ENCODE measurements at places on chromosomes 2 and 18.

GRCh38 chr18:51059969-51060368 is 30.0 kb downstream of the SMAD4 start:
- no peak for DNase-seq

DNA sequence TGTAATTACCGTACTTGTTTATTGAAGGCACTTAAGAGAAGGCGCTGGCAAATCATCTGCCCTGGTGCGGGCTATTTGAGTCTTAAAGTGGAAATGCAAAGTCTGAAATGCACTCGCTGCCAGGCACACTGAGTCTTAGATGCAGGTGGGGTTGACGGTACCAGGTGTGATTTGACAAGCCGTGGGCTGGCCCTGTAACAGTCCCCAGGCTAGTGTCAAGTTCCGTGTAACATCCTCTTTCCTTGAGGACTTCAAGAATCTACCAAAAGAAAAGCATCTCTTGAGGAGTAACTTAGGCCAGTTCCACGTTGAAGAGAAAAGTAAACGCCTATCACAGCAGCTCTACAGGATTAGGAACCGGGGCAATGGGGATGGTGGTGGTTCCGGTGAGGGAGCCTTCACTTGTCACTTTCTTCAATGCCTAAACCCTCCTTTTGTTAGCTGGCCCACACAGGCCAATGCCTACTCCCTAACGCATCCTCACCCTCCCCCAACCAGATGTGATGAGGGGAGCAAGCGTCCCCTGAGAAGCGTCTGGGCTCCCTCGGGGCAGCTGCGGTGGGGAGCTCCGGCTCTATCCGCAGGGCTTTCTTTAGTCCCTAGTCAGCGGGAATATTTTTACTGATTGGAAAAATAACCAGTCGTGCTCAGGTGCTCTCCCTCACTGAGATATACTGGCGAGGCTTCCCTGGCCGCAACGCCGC is 1.5 kb upstream of the UGP2 start:
- peak; percentile 29 for DNase-seq

DNA sequence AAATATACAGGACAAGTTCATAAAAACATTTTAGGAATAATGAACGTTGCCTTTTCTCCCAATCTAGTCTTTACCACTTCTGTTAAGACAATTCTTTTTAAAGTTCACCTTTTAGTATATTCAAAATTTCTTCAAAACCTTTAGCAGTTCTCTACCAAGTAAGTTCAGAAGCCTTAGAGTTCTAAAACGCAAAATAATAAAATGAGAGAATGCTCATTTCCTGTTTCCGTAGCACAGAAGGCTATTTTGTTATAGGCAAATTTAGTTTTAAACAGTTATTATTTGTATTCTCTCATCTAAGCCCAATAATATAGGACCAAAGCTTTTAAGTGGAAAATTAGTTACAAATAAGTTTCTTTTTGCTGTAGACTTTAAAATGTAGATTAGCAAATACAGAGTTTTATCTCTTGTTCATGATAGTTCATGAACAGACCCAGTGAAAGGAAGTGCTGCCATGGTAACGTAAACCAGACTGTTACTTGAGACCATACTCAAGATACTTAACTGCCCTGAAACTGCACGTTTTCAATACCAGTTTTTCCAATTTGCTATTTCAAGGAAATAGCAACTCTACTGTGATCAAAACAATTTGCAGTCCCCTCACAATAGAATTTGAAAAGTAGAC is 173.1 kb upstream of the STON1 start:
- DNase-seq = no peak

DNA sequence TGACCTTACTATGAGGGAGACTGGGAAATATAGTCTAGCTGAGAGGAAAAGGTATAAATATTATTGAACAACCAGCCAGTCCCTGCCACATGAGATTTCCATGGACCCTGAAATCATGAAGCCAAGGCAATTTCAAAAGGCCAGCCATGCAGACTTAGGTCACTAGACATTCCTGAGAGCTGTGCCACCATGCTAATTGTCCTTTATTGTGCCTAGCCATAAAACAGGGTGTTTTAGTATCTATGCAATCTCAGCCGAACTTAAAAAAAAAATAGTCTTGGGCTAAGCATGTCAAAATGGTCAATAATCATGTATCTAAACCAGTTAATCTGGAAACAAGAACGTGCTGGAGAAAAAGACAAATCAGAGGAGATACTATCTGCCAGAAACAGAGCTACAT is 269.5 kb downstream of the LNPK start:
- DNase-seq = no peak

DNA sequence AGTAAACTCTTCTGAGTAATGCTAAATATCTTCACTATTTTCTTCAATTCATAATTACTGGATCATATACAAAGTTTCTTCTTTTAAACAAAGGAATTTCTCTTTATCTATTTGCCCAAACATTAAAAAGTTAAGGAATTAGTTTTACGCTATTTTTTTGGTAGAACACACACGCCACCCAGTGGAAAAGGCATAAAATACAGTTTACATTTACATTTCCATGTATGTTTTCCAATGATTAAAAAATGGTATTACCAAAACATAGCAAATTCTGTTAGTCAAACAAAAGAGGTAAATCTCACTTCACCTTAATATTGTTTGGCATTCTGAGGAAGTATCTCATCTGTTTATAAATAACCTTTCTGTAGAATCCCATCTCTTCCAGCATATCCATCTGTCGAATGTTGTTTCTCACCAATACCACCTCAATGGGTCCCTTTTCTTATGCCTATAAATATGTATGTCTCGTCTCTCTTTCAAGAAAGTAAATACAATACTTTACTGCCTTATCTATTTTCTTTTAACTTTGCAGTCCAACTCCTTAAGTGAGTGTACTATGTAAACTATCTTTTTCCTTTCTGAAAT is 7.2 kb downstream of the BOLL start:
- peak; percentile 66 for DNase-seq

GRCh38 chr18:76518123-76518859 is 23.2 kb upstream of the ZNF516 start:
- no peak for DNase-seq

DNA sequence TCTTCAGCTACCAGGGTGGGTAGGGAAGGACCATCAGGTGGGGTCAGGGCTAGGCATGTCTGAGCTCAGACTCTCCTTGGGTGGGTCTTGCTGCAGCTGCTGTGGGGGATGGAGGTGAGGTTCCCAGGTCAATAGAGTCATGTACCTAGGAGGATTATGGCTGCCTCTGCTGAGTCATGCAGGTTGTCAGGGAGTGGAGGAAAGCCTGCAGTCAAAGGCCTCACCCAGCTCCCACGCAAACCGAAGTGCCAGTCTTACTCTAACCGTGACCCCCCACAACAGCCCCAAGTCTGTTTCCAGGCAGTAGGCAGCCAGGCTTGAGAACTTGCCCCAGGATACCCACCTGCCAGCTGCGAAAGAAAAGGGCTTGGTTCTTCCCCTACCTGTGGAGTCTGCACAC is 113.6 kb upstream of the GALNT5 start:
- DNase-seq = no peak

DNA sequence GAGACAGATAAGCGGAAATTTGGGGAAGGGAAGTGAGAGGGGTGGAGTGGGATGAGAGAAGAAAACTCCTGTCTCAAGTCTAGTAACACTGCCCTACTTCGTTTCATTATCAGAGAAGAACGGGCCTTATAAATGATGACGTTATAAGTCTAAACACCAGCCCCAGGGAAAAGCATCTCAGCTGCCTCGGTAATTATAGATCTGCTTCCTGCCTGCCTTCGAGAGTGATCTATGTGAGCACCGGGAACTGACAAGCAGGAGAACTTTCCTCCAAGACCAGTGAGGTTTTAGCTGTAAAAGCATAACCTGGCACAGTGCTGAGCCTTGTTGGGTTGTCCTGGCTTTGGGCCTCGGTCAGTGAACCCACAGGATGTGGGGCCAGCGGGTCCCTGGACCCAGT is 227.9 kb upstream of the SIX2 start:
- DNase-seq = no peak

DNA sequence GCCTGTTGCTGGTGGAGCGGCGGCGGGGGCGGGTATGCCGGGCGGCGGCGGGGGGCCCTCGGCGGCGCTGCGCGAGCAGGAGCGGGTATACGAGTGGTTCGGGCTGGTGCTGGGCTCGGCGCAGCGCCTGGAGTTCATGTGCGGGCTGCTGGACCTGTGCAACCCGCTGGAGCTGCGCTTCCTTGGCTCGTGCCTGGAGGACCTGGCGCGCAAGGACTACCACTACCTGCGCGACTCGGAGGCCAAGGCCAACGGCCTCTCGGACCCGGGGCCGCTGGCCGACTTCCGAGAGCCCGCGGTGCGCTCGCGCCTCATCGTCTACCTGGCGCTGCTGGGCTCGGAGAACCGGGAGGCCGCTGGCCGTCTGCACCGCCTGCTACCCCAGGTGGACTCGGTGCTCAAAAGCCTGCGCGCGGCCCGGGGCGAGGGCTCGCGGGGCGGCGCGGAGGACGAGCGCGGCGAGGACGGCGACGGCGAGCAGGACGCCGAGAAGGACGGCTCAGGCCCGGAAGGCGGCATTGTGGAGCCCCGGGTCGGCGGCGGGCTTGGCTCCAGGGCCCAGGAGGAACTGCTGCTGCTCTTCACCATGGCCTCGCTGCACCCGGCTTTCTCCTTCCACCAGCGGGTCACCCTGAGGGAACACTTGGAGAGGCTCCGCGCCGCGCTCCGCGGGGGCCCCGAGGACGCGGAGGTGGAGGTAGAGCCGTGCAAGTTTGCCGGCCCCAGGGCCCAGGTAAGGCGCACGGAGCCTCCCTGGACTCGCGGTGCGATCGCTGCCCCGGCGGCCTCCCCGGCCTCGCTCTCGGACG is 1.0 kb downstream of the ZCCHC2 start:
- peak; percentile 30 for DNase-seq

GRCh38 chr2:30886080-30886479 is 78.8 kb upstream of the CAPN13 start:
- DNase-seq = peak; percentile 60

- no peak for DNase-seq
These were observed 2.1 kb downstream of the NCKAP1 start for GRCh38 chr2:183035954-183036669.

- no peak for DNase-seq
These were observed 39.6 kb downstream of the EN1 start for GRCh38 chr2:118807668-118808428.

- no peak for DNase-seq
These were observed 918.5 kb downstream of the CBLN2 start for GRCh38 chr18:71625556-71626090.

- DNase-seq = no peak
These were observed 93.6 kb upstream of the UBXN4 start for GRCh38 chr2:135647836-135648579.
